Stimulated activated CD8-positive, alpha-beta memory T cell treated with anti-CD3 and anti-CD28 coated beads, Interleukin-4, amount 100 ng/mL, for 4 hours (primary cell): ENCODE measurements at places on chromosomes 2 and 18.

GRCh38 chr2:20362701-20363435, 12.2 kb upstream of the PUM2 start:
- DNase-seq, result no peak

- DNase-seq, result no peak
Measured at GRCh38 chr2:156436497-156437085, 412 bp downstream of the GPD2 start.

- DNase-seq, result no peak
Measured at GRCh38 chr18:62963507-62963906, 248.2 kb downstream of the PHLPP1 start.

GRCh38 chr2:157363612-157364101, 38.0 kb upstream of the ERMN start:
- no peak for DNase-seq

- DNase-seq, result no peak
Measured at GRCh38 chr2:226064932-226065570, 665.5 kb downstream of the NYAP2 start.

- DNase-seq, result no peak
Measured at GRCh38 chr2:70790136-70790828, at the start of gene FIGLA. Gene FIGLA (minus strand): TSS chr2:70790643. CDS start chr2:70790638, 5 bp downstream.

DNA sequence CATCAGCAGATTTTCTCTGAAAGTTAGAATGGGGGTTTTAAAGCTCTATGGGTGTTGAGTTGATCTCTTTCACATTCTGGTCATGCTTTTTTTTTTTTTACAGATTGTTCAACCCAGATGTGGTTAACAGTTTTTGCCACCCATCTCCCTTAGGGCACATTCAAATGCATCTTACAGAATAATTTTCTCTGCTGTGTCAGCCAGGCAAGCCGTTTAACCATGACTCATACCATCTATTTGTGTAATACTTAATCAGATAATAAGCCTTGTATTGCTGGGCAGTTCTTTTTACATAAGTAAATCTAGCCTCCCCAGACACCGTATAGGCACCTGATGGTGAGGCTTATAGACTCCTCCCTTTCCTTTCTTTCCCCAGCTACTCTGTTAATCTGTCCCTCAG, 62.0 kb downstream of the TGIF1 start:
- DNase-seq, result no peak

DNA sequence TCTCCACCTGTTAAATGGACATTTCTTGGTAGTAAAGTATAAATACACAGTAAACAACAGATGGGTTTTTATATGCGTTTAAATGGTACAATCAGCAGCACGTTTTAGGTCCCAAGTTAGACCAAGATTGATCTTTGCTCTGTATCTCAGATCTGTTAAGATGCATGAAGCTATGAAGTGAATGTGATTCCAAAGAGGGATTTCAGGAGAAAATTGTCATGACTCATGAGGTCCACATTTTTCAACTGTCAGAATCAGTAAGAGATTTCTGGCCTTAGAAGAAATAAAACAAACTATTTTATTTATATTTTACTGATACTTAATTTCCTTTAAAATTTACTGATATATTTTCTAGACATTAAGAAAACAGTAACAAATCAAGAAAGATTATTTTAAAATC, 142.7 kb downstream of the EML6 start:
- DNase-seq, result no peak

- no peak for DNase-seq
Measured at GRCh38 chr2:11777066-11777782, 30.8 kb downstream of the LPIN1 start.

- no peak for DNase-seq
Measured at GRCh38 chr2:63886445-63886844, 44.7 kb downstream of the UGP2 start.

GRCh38 chr2:10478298-10478625, 30.1 kb upstream of the ODC1 start:
- no peak for DNase-seq

DNA sequence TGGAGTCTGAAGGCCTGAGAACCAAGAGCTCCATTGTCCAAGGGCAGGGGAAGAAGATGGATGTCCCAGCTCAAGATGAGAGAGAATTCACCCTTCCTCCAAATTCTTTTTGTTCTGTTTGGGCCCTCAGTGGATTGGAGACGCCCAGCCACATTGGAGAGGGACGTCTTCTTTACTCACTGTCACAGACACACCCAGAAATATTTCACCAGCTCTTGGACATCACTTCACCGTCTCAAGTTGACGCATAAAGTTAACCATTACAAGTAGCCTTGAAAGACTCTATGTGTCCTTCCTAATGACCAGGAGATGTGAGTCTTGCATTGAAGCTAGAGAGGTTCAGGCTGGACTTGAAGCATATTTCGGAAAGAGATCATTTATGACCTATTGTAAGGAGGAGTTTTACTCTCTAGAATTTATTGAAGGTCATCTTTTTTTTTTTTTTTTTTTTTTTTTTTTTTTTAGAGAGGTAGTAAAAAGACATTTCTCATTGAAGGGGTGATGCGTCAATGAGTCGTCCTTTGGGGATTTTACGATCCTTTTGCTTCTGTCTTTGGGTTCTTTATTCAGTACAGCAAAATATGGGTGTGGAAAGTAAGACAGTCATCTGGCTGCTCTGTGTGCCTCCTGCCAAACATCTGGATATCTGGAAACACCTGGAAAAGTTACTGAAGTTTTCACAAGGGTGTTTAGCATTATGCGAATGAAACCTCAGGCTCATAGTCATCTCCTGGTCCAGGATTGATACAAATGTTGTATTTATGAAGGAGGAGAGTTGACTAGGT, 118.1 kb downstream of the PRPF40A start:
- no peak for DNase-seq

DNA sequence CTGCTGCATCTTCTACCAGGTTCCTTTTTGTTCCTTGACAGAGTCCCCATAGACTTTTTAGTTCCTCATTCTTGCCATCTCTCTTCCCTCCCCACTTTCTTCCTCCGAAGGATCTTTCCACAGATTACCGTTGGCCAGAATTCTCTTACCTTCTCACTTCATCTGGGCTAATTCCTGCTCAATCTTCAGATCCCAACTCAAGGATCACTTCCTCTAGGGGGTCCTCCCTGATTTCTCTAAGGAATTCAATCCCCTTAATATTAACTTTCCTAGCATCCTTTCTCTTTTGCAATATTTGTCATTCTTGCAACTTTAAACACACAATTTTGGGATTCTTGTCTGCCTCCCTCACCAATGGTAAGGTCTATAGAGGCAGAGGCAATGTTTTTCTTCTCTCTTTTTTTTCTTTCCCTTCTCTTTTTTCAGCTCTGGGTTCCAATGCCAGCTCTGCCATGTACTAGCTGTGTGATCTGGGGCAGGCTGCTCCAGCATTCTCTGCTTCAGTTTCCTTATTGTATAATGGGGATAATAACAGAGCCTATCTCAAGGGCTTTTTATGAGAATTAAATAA, 5.4 kb upstream of the KCNE4 start:
- no peak for DNase-seq

DNA sequence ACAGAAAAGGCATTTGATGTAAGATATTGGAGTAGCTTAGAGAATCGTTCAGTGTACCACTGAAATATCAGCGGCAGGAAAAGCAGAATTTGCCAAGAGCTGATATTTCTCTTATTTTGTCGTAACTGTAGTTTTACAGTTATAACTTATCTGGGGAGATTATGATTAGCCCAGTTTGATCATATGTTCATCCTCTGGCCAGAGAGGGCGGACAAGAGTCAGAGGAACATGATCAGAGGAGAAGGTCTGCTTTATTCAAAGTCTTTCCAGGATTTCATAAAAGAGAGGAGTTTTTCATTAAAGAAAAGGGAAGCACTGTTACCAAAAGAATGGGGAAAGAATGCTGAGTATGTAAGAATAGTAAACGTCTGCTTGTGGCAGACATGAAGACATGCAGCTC, 1655.6 kb downstream of the DPP10 start:
- no peak for DNase-seq
